ENCODE measurements at places on chromosomes 3 and 15.

- DNase-seq, result no peak
Measured at GRCh38 chr3:172877011-172877410, 126.5 kb downstream of the ECT2 start.

GRCh38 chr3:28940530-28940929 lies 340.3 kb upstream of the RBMS3 start:
- DNase-seq, result peak; percentile 72

DNA sequence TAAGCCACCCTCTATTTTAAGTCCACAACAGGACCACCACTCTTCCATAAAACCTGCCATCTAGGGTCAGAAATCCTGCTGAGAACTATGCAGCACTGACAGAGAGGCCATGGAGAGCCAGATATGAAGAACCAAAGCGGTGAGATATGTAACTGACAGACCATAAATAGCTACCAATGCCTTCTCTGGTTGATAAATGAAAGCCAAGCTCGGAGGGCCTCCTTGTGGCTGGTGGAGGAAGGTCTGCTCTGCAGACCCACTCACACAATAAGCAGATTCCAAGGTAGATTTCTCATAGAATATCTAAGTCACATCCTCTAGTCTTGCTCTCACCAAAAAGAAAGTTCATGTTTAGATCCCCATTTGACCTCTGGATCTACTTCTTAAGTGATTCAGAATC lies 38.9 kb downstream of the RYK start:
- DNase-seq, result peak; percentile 65

- DNase-seq, result no peak
Measured at GRCh38 chr3:123229145-123229544, 27.4 kb downstream of the SEC22A start.

- DNase-seq, result no peak
Measured at GRCh38 chr3:47398228-47398627, 17.4 kb downstream of the PTPN23 start.

- DNase-seq, result peak; percentile 27
Measured at GRCh38 chr3:148718982-148719862, 21.5 kb downstream of the AGTR1 start.

GRCh38 chr3:100662113-100662823 lies 47.0 kb upstream of the TFG start:
- DNase-seq, result no peak

DNA sequence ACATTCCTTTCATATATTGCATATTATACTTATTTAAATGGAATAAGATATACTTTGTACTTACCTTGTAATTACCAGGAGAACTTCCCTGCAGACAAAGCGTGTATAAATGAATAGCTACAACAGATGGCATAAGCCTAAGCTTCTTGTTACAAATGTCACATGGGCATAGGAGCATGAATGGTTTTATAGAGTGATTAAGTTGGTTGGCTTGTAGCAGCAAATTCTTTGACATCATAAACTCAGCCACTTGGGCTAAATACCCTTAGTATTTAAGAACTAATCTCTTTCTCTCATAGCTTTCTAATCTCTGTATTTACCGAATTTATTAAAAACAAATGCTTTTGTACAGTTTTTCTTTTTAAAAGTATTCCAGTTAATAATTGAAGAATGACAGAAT lies at the start of gene UBAP1L:
Gene UBAP1L (minus strand): TSS at position 115 of the 400 bp plus-strand sequence. CDS start 8,985 bp downstream, outside the sequence.
- DNase-seq, result no peak

DNA sequence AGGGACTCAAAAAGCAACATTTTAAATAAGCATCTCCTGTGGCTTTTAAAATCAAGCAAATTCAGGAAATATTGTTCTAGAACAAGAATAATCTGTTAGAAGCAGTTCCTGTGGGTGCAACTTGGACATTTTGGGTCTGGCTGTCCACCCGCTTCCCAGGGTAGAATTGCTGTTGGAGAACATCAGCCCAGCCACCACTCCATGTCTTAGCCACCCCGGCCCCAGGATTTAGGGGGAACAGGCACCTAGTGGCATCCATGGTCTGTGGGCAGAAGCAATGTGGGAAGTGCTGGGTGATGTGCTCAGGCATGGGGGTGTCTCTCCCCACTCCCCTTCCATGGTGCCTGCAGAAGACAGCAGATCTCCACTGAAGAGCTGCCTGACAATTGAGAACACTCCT lies 162.6 kb downstream of the KLF13 start:
- DNase-seq, result no peak

DNA sequence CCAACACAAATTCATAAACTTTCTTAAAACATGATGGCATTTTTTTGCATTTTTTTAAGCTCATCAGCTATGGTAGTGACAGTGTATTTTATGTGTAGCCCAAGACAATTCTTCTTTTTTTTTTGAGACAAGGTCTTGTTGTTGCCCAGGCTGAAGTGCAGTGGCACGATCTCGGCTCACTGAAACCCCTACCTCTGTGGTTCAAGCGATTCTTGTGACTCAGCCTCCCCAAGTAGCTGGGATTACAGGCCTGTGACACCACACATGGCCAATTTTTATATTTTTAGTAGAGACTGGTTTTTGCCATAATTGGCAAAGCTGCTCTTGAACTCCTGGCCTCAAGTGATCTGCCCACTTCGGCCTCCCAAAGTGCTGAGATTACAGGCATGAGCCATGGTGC lies 17.3 kb upstream of the USP50 start:
- no peak for DNase-seq

DNA sequence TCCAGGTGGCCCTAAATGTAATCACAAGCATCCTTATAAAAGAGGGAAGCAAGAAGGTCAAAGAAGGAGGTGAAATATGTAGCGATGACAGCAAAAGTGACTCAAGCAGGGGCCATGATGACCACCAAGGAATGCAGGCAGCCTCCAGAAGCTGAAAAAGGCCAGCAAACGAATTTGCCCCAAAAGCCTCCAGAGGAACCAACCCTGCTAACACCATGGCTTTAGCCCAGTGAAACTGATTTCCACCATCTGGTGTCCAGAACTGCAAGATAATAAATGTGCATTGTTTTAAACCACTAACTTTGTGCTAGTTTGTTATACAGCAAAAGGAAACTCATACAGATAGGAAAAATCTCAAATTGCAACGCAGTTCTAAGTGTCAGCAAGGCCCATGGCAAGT lies 23.0 kb upstream of the RBSN start:
- no peak for DNase-seq

GRCh38 chr3:85935171-85935570 lies 976.4 kb downstream of the CADM2 start:
- DNase-seq, result no peak

DNA sequence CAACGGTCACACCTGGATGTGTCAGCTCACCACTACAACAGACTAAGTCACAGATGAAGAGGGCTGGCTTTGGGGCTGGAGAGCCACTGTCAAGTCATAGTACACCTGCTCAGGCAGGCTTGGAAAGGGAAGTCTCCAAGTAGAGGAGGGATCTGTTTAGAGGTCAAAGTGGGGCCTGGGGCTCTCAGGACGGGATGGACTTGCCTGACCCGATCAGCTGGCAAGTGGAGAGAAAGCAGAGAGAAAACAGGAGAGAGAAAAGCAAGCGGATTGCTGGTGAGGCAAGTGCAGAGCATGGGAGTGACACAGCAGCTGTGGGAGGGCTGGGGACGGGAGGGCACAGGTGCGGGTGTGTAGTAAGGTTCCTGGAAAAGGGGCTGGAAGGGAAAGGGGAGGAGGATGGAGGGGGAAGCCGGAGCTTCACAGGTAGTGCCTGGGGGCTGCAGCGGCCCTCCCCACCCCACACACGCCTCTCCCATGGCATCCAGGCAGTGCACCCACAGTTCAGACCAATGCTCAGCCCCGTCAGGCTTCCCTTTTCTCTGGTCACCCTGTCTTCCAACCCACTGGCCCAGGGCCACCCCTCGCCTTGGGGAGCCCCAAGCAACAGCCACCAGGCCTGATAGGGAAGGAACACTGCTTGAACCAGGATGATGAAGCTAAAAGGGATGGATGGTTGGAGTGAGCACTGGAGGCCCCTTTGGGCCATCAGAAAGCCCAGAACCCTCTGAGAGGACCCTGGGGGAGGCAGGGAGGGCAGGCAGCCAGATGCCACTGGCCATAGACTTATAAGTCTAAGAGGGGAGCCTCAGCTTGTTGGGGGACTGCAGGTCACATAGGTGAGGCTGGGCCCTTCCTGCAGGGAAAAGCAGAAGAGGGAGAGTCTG lies 8.5 kb downstream of the RPS17 start:
- no peak for DNase-seq

- DNase-seq, result no peak
Measured at GRCh38 chr3:116939550-116939949, 230.0 kb downstream of the TUSC7 start.

DNA sequence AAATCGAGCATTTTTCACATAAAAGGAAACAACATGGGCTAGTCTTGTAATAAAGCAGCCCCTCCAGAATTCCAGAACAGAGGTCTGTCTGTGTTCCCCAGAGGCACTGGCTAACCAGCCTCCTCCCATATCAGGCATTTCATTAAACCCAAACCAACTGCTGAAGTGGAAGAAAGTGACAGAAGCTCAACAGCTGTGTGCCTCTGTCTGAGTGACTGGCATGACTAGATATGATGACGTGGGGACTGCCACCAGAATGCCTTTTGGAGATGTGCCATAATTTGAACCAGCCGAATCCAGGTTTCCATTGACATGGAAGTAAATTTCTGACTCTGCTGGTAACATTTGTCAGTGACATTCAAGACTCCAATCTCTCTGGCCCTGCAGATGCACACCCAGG lies 8.7 kb downstream of the LIMD1 start:
- no peak for DNase-seq

DNA sequence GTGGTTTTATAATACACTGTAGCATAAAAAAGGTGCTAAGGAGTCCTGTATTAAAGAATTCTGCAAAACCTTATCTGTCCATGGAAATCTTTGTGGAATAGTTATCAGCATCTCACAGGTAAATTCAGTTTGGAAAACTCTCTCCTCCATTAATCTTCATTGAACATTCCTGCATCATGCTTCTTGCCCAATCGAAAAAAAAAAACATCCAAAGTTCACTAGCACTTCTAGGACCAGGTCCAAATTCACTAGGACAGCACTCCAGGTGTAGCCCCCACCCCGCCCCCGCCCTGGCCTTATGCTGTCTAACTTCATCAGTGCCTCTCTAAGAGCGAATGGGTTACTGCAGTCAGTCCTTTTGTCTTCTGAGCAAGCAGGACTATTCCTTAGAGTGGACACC lies 138.6 kb downstream of the PLD1 start:
- no peak for DNase-seq

- peak; percentile 5 for DNase-seq
Measured at GRCh38 chr3:31621314-31621713, 88.6 kb downstream of the STT3B start.

DNA sequence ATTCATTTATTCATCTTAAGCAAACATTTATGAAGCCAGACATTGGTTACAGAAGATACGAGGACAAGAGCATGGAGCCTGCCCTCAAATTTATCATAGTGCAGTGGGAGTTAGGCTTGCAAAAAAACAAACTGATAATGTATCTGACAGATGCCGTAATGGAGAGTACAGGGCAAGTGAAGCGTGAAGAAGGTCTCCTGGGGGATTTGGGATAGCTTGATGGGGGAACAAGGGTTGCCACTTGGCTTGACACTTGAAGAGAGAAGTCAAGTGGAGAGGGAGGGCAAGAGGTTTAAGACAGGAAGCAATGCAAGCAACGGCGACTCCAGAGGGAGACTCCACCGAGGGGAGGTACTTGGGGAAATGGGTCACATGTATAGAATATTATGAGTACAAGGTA lies 129.3 kb downstream of the SSR3 start:
- no peak for DNase-seq

DNA sequence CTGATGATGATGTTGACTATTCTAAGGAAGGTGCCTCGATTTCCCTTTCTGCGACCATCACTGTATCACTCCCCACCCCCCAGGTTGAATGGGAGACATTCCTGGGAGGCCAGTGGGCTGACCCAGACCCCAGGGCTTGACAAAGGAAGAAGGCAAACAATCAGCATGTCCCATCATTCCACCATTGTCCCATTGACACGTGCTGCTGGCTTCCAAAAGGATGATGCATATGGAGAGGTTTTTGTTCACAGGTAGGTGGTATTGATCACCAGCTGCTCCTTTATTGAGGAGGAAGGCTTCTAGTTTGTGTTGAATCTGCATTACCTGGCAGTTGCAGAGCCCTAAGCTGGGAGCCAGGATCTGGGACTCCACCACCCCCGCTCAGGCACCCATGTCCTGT lies 30.4 kb downstream of the RASGRF1 start:
- no peak for DNase-seq

DNA sequence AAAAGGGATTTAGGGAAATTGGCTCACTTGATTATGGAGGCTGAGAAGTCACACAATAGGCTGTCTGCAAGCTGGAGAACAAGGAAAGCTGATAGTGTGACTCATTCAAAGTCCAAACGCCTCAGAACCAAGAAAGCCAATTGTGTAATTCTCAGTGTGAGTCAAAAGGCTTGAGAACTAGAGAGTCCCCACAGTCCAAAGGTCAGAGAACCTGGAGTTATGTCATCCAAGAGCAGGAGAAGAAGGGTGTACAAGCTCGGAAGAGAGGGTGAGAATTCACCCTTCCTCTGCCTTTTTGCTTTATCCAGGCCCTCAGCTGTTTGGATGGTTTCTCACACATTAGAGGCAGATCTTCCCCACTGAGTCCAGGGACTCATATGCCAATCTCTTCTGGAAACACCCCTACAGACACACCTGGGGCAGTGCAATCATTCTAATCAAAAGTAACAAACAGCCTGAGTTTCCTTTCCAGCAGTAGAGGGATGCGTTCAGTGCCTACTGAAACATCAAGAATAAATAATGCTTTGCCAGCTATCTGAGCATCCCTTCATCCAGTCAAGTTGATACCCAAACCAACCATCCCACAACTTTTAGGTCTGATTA lies 271.5 kb downstream of the SATB1 start:
- DNase-seq, result peak; percentile 75

- no peak for DNase-seq
Measured at GRCh38 chr3:191253089-191253799, 54.2 kb downstream of the OSTN start.

- DNase-seq, result no peak
Measured at GRCh38 chr3:125382298-125382697, 7.2 kb upstream of the ZNF148 start.

- no peak for DNase-seq
Measured at GRCh38 chr3:140630366-140630765, 47.5 kb upstream of the TRIM42 start.

DNA sequence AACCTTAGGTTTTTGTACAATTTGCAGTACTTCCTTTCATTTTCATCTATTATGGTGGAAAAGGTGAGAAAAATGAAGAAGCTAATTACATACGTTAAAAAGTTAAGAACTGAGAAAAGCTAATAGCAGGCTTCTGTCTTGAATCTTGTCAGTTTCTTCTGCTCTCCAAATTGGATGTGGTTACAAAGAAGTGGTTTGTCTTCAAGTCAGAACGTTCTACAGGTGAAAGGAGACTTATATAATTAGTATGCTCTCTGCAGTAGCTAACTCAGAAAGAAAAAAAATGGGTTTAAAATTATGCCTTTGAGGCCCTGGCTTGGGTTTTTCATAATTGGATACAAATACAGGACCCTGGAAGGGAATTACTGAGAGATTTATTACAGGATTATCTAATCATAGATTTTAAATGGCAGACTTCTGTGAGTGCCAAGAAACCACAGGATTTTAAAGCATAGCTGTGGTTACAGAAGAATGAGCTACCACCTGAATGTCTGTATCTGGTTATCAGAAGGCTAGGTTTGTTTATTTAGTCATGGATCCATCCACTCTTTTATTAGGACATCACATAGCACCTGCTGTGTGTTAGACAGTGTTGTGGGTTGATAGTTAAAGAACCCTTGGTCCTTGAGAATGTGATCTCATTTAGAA lies 528.1 kb upstream of the MCTP2 start:
- no peak for DNase-seq

GRCh38 chr15:58724466-58724865 lies 25.0 kb downstream of the ADAM10 start:
- peak; percentile 32 for DNase-seq
